ENCODE measurements at places on chromosomes 16 and 17.

- no peak for DNase-seq
Measured at GRCh38 chr17:50317121-50317520, 28.8 kb upstream of the XYLT2 start.

DNA sequence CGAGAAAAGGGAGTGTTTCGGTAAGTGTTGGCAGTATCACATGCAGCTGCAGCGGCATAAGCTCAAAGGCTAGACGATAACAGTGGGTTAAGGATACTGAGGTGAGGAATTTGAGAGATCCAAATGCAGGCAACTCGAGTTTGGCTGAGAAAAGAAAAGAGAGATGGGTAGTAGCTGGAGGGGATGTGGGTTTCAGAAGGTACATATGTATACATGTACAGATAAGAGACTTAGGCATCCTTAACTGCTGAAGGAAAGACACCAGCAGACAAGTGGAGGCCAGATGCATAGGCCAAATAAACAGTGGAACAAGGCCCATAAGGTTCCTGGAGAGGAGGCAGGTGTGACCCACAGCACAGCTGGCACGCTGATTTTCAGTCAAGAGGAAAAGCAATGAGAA, 86.6 kb upstream of the NETO2 start:
- no peak for DNase-seq

DNA sequence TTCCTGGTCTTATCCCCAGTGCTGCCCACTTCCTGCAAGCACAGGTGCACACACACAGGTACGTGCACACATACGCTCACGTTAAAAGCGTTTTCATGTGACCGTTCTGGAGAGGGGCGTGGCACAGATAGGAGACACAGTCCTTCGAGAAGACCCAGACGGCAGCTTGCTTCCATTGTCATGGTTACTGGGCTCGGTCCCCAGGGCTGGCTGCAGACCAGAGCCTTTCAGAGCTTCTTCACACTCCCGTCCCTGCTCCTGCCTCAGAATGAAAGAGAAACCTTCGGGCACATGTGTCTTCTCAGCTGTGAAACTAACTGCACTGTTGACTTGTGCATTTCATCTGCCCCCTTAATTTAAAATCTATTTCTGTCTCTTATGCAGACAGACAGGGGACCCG, 154.2 kb downstream of the PITPNC1 start:
- no peak for DNase-seq

DNA sequence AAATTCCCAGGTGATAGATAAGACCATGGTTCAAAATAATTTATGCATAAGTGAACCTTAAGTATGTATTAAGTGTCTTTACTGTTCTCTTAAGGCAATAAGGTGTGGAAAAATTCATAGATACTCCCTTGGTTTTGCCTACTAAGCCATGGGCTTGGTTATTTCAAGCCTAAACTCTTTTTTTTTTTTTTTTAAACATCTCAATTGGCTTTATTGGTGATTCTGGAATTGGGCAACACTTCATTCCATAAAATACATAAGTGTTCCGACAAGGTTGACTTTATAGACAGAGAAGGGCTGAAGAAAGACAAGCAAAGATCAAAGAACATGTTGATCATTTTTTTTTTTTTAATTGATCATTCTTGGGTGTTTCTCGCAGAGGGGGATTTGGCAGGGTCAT, 73.5 kb downstream of the ESRP2 start:
- DNase-seq, result no peak

- no peak for DNase-seq
Measured at GRCh38 chr17:75723171-75723930, 2.1 kb downstream of the ITGB4 start.

DNA sequence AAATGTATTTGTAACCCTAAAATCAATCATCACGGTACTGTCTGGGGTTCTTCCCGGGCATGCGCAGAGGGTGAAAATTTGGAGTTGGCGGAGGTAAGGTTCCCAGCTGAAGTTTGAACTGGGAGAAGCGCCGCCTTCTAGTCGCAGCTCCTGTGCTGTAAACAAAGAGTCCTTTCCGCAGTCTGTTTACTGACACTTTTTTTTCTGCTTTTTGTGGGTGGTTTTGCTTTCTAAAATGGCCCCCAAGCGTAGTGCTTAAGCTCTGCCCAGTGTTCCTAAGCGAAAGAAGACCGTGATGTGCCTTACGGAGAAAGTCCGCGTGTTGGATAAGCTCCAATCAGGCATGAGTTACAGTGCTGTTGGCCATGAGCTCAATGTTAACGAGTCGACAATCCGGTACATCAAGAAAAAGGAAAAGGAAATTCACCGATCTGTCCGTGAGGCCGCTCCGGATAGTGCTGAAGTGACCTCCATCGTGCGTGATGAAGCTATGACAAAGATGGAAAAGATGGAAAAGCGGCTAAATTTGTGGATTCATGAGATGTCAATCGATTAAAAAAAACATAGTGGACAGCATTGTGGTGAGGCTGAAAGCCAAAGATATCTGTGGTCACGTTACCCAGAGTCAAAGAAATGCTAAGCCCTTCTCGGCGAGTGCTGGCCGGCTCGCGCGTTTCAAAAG, 570 bp upstream of the CFDP1 start:
- DNase-seq, result peak; percentile 98

- DNase-seq, result no peak
Measured at GRCh38 chr16:71631776-71632175, 5.8 kb downstream of the MARVELD3 start.

DNA sequence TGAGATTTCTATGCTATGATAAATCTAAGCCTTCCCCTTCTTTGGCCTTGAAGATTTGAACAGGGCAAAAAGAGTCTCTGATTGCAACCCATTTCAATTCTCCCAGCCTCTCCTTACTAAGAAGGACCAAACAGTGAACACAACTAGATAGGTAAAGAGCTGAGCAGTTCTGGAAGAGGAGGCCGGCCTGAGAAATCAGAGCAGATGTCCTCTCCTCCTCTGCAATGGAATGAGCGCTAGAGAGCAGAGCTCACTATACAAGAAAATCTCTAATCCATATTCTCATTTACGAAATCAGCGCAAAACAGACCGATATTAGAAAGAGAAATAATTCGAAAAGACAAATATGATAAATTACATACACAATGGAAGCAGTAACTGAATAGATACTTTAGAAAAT, 124.2 kb downstream of the CDK5R1 start:
- no peak for DNase-seq

DNA sequence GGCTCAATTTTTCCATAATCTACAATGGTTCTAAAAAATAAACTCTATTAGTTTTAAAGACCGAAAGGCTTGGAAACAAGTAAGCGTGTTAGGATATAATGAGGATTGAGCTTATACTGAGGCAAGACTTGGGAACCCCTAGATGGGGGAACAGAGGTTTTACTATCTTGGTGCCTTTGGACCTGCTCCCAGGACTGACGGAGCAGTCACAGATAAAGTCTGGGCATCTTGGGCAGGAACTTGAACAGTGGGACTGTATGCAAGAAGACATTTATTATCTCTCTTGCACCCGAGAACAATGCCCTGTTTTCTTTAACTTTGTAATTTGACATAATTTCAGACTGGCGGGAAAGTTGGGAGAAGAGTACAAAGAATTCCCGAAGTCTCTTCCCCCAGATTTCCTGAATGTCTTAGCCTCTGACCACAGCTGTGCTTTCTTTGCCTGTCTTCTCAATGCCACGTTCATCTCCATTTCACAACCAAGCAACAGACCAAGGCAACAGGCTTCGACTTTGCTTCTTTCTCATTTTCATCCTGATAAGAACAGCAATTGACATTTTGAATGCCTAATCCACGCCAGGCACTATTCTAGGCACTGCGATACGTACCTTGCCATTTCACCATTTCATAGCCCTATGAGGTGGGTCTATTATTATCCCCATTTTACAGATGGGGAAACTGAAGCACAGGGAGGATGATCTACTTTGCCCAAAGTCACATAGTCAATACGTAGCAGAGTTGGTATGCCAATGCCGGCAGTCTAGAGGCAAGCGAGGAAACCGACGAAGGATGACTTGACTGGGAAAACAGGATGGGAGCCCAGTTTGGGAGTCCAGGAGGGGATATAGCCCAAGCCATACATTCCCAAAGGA, 3.0 kb upstream of the IL4R start:
- no peak for DNase-seq

GRCh38 chr17:9905902-9906301, 831 bp upstream of the RCVRN start:
- peak; percentile 37 for DNase-seq

- DNase-seq, result no peak
Measured at GRCh38 chr16:15792563-15792971, 64.3 kb downstream of the MYH11 start.

DNA sequence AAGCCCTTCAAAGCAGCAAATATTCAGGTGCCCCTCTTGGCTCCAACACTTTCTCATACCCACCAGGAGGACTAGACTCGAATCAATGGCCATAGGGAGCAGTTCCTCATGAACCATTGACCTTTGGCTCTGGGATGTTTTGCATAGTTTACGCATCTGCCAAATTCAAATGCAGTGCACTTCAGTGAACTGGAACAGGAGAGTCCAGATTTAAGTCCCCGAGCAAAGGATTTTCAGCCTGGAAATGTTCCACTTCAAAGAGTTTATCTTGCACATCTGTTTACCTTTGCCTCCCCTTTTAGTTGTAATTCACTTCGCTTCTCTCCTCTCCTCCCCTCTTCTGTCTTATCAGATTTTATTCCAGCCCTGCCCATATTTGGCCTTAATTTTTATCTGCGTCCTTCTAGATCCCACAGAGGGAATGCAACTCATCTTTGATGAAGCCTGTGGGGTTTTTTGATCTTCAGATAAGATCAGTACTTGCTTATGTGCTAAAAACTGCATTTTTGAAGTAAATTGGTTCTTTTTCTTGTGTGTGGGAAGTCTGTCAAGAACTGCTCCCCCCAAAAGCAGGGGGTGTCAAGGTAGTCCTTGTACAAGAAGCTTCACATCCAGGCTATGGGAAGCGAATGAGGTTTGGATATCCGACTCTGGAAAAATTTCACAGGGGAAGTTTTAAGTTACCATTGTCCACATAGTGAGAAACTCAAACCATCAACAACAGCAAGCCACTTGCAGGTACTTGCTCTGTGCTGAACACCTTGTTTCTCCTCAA, 281.6 kb downstream of the RBFOX1 start:
- no peak for DNase-seq

DNA sequence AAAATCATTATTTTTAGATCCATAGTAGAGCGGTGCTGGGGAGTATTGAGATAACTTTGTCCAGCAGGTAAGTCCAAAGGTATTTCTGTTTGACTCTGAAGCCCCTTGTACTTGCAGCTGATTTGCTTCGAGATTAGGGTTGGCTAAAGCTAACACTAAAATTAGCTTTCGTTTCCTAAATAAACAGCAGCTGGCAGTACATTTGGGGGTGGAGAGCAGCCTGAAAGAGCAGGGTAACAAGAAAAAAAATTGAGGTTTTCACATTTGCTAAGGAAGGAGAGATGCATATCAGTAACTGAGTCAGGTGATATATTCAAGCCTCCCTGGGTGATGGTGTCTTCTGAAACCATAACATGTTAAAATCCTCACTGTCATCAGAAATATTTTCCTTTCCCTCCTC, 37.4 kb upstream of the TMC5 start:
- no peak for DNase-seq

- DNase-seq, result no peak
Measured at GRCh38 chr17:55212880-55213279, 51.9 kb upstream of the HLF start.

GRCh38 chr16:59612094-59612493, 878.0 kb upstream of the GOT2 start:
- no peak for DNase-seq

DNA sequence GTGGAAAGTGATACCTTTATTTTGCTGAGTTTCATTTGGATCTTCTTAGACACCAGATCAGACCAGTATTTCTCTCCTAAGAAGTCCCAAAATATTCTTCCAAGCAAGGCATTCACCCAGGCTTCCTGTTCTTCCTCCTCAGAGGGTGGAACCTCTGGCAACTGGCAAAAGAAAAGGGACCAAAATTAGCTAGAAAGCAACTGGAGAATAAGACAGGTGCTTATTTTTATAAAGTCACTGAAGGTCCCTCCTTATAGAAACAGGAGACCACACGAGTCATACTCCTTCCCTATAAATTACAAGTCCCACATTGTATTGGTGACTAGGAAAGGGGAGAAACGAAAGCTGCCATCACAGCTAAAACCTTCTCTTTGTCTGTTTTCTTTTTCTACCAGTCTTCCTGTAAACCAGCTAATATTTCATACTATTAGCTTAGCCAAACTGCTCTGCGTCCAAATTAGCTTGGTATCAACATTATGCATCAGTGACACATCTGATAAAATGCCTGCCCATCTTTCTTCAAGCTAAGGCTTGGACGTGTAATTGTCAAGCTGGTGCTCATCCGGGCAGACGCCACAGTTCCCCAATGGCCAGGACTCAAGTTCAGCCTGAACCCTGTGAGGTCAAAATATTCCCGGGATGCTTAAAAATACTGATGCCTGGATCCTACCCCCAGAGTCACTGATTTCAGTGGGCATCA, 47.5 kb upstream of the ERN1 start:
- no peak for DNase-seq

DNA sequence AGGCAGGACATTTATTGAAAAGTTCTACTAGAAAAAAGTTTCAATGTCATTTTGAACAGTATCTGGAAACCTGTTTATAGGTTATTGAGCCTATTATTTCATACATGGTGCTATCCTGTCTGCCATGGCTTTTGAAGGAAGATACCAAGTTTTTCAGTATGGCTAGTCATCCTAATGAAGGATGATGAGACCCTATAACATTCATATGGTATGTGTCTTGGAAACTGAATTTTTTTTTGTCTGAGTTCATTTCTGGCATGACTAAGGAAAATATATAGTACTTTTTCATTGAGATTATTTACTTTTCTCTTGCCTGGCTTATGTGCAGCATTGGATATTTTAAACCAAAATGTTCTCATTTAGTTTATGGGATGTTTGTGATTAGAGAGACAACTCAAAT, 30.2 kb downstream of the CLTC start:
- no peak for DNase-seq

DNA sequence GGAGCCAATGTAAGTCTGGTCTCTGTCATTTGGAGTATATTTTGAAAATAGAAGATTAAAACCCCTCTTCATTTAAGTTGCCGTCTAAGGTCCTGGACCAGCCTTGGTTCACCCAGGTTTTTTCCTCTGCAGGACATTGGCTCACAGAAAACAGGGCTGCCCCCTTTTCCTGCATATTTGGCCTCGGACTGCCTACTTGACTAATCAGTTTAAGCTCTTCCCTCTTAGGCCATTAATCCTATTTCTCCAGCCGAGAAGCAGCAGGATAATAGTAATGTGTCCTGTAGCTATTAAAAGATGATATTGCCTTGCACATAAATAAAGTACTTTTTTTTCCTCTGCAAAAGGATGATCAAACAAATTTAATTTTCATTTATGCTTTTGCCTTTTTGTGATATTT, 52.1 kb downstream of the PRKCA start:
- no peak for DNase-seq

DNA sequence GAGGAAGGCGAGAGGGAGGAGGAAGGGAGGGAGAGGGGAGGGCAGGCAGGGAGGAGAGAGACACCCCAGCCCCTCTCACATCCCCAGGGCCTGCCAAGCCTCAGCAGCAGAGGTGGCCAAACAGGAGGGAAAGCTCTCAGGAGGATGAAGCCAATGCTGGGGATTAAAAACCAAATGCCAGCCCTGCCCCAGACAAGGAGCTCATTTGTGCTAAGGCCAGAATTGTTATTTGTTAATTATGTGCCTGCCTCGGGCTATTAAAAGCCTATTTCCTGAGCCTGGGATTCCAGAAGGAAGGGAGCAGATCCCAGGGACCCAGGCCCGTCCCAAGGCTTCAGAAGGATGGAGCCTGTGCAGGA, 27.9 kb upstream of the GINS2 start:
- DNase-seq, result no peak

- peak; percentile 31 for DNase-seq
Measured at GRCh38 chr17:29379084-29379991, 10.8 kb upstream of the TAOK1 start.

Data from choroid plexus epithelial cell (primary cell).